Right lobe of liver (tissue), 6 donors: ENCODE measurements at places on chromosomes 3 and 15.

DNA sequence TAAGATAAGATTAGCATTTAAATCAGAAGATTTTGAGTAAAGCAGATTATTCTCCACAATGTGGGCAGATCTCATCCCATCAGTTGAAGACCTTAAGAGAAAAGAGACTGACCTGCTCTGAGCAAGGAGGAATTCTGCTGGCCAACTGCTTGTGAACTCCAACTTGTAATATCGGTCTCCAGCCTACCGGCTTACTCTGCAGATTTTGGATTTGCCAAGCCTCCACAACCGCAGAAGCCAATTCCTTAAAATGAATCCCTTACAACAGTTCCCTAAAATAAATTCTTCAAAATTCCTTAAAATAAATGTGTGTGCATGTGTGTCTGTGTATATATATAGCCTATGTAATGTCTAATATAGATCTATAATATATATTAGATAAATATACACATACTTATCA lies 107.4 kb upstream of the KLF13 start:
- DNase-seq, result no peak

- DNase-seq, result no peak
Observed at GRCh38 chr3:190339130-190339529, 16.9 kb upstream of the CLDN1 start.

DNA sequence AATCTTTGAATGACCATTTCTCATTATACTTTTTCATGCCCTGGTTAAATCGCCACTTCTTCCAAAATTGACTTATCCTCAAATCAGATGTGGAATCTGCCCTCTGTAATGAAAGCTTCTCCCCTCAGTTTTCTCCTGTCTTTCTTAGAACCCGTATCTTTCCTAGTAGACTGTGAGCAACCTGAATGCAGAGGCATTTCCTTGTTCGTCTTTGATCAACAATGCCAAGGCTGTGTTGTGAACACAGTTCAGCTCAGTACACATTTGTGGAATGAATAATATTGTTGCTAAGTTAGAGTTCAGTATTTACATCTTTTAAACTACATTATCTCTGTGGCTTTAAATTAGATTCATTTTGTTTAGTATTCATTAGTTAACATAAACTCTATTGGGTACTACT lies 123.3 kb downstream of the TPRG1 start:
- no peak for DNase-seq

DNA sequence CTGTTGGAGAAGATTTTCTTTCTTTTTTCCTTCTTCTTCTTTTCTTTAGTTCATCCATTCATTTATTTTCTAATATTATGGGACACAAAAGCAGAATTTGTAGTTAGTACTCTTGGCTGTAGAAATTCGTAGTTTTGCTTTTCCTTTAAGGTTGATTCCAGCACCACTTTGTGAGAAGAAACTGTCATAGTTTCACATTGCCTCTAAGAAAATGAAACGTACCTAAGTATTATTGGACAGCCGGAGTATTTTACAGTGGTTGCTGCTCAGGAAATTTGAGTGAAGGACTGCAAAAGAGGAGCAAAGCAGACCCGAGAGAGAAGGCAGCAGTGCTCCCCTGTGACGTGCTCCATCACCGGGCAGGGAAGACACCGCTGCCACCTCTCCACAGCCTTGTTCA lies 48.1 kb downstream of the PLCL2 start:
- DNase-seq, result no peak

DNA sequence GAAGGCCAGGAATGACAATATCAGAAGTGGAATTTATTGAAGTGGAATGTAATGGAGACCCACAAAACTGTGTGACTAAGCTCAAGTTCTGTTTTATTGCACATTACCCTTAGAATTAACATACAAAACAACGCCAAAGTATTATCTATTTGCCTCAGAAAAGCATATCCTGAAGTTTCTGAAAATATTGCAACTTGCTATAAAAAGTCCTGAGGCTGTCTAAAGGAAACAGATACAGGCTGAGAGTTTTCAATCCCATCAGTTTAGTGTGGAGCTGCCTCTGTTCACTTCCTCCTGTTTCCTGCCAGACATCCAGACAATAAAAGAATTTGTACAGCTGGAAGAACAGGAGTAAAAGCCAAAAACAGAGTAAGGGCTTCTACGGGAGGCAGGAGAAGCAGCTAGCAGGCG lies 108.8 kb downstream of the FBN1 start:
- DNase-seq, result no peak

- no peak for DNase-seq
Observed at GRCh38 chr3:64759811-64760210, 72.0 kb upstream of the ADAMTS9 start.

DNA sequence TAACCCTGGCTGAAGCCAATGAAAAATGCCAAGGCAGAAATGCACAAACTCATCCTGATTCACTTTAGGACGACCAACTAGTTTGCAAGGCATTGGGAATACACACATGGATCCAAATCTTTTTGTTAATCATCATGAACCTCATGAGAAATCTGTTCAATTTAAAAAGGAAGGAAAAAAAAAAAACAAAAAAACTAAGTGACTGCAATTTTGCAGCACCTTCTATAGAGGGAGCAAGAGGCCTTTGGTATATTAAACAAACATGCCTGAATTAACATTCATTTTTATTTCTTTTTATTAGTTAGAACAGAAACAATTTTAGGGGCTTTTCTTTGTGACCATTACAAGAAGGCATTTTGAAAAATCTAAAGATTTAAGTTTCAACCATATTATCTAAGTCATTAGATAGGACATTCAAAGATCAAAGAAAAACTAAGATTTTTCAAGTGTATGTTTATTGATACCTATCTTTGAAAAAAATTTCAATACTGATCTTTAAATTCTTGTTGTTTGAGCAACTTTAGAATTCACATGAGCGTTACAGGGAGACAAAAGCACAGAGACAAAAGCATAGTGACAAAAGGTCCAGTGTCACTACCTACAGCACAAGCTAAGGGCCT lies 182.4 kb downstream of the CBLB start:
- DNase-seq, result no peak

DNA sequence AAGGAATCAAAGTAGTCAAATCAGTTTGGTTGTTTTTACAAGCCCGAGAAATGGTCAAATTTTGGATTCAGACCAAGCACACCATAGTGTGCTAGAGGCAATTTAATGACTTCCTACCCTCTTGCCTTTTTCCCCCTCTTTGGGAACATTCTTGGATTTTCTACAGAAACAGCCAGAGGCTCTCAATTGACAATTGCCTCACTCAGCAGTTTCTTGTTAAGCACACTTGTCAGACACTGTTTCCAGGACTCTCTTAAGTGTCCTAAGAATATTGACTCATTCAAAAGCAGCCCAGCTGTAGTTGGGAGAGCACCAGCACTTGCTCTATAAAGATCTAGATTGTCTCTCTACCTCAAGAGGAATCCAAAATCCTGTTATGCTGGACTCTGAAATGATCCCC lies 1.5 kb upstream of the SLC35G2 start:
- no peak for DNase-seq

GRCh38 chr3:15055019-15055557 lies 10.0 kb downstream of the MRPS25 start:
- DNase-seq, result no peak

- DNase-seq, result no peak
Observed at GRCh38 chr3:18386274-18386890, 38.8 kb downstream of the SATB1 start.

DNA sequence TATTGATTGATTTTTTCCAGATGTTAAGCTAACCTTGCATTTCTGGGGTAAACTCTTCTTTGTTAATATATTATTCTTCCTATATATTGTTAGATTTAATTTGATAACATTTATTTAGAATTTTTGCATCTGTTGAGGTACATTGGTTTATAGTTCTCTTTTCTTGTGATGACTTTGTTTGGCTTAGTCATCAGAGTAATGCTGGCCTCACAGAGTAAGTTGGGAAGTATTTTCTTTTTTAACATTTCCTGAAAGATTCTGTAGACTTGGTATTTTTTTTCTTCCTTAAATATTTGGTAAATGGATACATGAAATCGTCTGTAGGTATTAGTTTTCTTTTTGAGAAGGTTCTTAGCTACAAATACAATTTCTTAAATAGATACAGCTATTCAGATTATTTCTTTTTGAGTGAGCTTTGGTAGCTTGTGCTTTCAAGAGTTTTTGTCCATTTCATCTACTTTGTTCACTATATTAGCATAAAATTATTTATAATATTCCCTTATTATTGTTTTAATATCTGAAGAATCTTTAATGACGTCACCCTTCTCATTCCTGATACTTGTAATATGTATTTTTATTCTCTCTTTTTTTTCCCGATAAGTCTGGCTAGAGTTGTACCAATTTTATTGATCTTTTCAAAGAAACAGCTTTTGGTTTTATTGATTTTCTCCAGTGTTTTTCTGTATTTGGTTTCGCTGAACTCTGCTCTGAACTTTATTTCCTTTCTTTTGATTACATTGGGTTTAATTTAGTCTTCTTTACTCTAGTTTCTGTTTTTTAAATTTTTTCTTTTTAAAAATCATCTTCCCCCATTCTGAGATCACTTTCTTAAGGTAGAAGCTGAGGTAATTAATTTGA lies 6.5 kb upstream of the HPS3 start:
- DNase-seq, result no peak

DNA sequence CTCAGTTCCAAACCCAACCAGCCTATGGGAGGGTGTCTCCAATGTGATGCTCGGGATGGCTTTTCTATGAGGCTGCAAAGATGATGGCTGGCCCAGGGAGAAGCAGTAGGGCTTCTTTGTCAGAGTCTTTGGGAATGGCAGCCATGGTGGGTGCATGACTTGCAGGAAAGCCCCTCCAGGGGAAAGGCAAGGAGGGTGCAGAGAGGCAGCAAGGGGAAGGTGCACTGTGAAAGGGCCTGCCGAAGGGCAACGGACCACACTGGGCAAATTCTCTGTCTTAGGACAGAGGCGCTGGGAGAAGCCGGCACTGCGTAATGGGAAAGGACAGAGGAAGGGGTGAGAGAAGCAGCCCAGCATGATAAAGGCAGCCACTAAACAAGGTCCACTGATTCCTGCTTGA lies 302.8 kb upstream of the LYSMD4 start:
- no peak for DNase-seq

DNA sequence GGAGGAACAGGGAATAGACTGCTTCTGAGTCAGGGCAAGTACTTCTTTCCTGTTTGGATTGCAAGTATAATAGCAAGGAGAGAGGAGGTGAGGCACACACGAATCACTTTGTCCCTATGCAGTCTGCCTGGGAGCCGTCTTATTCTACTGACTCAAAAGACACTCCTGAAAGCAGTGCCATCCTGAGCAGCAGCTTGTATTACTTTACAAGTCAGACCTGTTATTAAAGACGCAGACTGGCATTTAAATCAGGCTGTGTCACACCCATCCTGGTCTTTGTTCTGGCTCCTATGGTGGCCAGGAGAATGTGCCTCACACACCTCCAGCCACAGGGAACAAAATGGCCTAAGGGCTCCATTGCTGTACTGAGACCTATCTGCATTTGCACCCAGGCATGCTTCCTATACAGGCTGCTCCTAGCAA lies 17.9 kb upstream of the SQOR start:
- no peak for DNase-seq

DNA sequence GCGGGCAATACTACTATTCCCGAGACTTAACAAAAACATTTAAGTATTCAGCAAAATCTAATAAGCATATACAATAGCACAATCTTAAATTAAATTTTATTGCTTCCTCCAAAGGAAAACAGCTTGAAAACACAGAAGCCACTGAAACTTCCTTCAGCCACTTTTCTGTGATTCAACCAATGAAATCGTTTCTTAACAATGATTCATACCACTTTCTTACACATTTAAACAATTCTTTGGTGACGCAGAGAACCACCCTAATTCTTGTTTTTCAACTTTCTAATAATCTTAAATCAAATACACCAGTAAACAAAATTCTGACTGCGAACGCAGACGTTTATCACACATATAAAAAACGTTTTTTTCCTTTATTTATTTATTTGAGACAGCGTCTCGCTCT lies 4.1 kb downstream of the TJP1 start:
- DNase-seq, result no peak

DNA sequence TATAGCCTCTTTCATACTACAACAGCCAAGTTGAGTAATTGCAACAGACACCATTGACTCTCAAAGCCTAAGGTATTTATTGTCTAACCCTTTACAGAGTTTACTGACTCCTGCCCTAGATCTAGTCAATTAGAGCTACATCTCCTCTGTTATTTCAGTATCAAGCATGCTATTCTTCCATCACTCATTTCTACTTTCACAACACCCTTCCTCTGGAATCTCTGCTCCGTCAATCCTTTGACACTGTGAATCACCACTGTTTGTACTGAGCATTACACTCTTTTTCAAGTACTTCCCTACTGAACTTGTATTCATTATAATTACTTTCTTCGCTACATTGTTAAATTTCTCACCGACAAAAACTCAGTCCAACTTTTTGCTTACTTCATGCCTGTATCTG lies 121.8 kb downstream of the ZNF609 start:
- DNase-seq, result no peak

DNA sequence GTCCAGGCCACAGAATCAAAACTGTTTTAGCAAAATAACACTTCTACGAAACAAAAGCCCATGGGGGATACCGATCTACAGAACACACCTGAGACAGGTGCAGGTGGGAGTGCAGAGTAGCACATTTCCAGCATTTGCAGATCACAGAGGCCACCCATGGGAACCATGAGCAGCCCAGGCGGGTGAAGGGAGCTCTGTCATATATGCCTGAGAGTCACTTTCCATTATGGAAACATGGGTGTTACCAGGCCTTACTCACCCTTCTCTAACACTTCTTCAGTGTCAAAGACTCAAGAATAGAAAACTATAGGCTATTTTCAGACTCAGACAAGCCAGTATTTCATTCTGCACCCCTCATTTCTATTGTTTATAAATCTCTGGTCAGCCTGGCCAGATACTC lies 3.5 kb downstream of the PLA1A start:
- no peak for DNase-seq

- no peak for DNase-seq
Observed at GRCh38 chr3:181710345-181711291, 1.1 kb upstream of the SOX2 start.

DNA sequence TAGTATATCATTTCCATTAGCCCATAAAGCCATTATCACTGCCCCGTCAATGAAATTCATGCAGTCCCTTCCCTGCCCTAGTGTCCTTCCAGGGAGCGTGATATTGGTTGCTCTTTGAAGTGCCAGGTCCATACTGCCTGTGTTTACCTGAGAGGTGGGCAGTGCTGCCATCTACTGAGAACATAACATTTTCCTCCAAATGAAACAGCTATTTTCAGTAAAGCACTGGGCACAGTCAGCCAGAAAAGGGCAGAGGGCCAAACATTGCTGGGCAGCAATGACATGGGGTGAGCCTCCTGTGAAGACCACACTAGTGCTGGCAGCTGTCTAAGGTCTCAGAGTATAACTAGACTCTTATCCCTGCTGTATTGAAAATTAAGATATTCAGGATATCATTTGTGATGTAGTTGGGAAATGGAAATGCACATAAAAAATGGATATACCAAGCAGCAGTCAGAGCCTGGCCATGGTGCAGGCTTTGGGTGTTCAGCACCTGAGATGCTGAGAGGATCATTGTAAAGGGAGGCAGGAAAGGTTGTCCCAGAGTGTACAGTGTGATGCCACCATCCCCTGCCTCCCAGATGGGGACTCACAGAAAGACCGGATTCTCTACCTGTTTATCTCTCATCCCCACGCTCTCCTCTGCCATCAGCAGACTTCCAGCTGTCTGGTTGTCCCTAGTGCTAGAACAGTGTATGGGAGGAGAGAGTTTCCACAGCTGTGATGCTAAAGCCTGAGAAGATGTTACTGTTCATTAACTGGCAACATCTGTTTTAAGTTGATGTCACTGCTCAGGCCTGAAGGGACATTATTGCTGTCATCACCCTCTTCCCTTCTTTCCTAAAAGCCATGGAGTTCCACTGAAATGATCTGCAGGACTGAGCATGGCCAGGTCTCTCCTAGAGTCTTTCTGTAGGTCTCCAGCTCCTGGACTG lies 108.8 kb downstream of the ARNT2 start:
- DNase-seq, result no peak

GRCh38 chr3:108124337-108125152 lies 33.7 kb upstream of the CD47 start:
- DNase-seq, result no peak
